Trophoblast cell (in vitro differentiated cells and primary cell): ENCODE measurements at places on chromosomes 16 and 17.

DNA sequence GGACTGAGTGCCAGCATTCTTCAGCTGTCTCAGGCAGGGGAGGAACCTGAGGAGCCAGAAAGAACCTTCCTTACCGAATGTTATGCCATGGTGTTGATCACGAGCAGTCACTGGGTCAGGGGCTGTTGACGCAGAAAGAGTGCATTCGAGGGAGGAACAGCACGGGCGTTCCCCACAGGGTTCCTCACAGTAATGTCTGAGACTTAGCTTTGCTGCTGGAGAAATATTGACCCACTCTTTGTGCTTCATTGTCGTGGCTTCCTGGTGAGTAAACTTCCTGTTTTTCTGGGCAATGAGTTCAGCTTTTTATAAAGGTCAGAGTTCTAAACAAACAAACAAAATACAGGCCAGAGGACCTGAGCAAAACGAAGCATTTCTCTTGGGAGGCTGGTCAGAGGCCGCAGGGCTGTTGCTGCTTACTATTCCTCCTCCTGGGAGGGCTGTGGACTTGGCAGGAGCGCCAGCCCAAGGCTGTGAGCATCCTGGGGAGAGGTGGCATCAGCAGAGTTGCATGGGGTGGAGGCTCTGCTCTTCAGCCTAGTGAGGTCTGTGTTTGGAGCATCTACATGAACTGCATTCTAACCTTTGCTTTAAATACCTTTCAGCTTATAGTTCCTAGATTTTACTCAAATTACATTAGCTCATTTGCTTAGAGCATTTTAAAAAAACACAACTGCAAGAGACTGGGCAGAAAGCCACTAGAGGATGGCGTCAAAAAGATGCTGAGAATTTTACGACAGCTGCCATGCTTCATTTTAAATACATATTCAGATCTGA lies 143.1 kb upstream of the CACNG5 start:
- no peak for DNase-seq
- no peaks in the 10 kb centered on the region for H3K27me3 ChIP-seq
- no peak overlapping the region for H3K27ac ChIP-seq
- H3K36me3 ChIP-seq: no peaks in the 10 kb centered on the region
- H3K4me1 ChIP-seq: peaks cover 2% of the 10 kb centered on the region
- H3K4me3 ChIP-seq: no peak overlapping the region

- no peaks in the 10 kb centered on the region for H3K36me3 ChIP-seq
- no peak overlapping the region for H3K27ac ChIP-seq
- no peak overlapping the region for H3K4me3 ChIP-seq
- no peak for DNase-seq
- H3K4me1 ChIP-seq: no peaks in the 10 kb centered on the region
Observed at GRCh38 chr16:80287674-80288073, 253.1 kb upstream of the DYNLRB2 start.

GRCh38 chr17:19773534-19773933 lies 25.4 kb upstream of the ALDH3A1 start:
- no peak for DNase-seq
- H3K4me3 ChIP-seq: no peak overlapping the region
- H3K36me3 ChIP-seq: peaks cover 9% of the 10 kb centered on the region
- no peaks in the 10 kb centered on the region for H3K4me1 ChIP-seq
- H3K27me3 ChIP-seq: no peaks in the 10 kb centered on the region

- peak; percentile 77 for DNase-seq
- no peaks in the 10 kb centered on the region for H3K27me3 ChIP-seq
- H3K36me3 ChIP-seq: no peaks in the 10 kb centered on the region
- no peak overlapping the region for H3K27ac ChIP-seq
Observed at GRCh38 chr17:30095507-30096244, 20.9 kb upstream of the NSRP1 start.

DNA sequence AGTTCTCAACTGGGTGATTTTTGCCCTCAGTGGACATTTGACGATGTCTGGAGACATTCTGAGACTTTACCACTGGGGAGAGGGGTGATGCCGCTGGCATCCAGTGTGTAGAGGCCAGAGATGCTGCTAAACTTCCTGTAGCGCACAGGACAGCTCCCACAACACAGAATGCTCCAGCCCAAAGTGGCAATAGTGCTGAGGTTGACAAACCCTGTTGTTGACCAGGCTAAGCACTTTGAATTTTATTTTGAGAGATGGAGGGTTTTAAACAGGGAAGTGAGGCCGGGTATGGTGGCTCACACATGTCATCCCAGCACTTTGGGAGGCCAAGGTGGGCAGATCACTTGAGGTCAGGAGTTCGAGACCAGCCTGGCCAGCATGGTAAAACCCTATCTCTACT lies 44.0 kb downstream of the SYT17 start:
- no peak overlapping the region for H3K27ac ChIP-seq
- H3K4me3 ChIP-seq: no peak overlapping the region
- no peaks in the 10 kb centered on the region for H3K36me3 ChIP-seq

DNA sequence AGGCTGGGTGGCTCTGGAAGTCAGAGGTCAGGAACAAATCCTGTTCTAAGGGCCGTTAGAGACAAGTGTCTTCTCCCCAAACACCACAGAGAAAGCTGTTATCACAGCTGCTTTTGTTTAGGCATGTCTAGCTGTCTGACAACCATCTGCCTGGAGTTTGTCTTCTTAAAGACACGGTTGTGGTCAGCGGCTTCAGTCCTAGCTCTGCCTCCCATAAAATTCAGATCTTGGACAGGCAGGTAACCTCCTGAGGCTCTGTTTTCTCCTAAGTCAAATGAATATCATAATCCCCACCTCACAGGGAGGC lies 2.3 kb upstream of the ITGA3 start:
- peaks cover 53% of the 10 kb centered on the region for H3K4me1 ChIP-seq
- peaks cover 2% of the 10 kb centered on the region for H3K36me3 ChIP-seq
- DNase-seq: peak; percentile 18
- peak overlapping the region; percentile 97 for H3K27ac ChIP-seq

DNA sequence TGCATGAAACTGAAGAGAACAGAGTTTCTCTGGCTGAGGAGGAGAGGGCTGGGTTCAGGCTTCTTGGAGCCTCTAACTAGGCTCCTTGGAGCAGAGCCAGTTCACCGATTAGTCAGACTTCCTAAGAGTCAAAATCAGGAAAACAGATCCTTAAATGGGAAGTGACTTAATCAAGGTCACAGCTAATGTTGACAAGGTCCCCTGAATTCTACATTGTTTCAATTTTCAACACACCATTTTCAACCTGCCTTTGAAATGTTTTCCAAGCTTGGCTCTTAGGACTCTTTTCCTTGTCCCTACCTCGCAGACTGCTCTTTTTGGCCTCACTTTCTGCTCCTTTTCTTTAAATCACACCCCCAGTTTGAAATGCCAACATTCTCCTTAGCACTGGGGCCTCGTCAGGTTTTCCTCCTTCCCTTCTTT lies 16.3 kb downstream of the MYL4 start:
- DNase-seq: no peak
- H3K4me1 ChIP-seq: peaks cover 5% of the 10 kb centered on the region
- no peaks in the 10 kb centered on the region for H3K27me3 ChIP-seq
- H3K4me3 ChIP-seq: no peak overlapping the region

GRCh38 chr17:81499601-81499970 lies 13.0 kb downstream of the ACTG1 start:
- peak overlapping the region; percentile 6 for H3K4me3 ChIP-seq
- no peak for DNase-seq
- no peaks in the 10 kb centered on the region for H3K27me3 ChIP-seq
- H3K36me3 ChIP-seq: no peaks in the 10 kb centered on the region

DNA sequence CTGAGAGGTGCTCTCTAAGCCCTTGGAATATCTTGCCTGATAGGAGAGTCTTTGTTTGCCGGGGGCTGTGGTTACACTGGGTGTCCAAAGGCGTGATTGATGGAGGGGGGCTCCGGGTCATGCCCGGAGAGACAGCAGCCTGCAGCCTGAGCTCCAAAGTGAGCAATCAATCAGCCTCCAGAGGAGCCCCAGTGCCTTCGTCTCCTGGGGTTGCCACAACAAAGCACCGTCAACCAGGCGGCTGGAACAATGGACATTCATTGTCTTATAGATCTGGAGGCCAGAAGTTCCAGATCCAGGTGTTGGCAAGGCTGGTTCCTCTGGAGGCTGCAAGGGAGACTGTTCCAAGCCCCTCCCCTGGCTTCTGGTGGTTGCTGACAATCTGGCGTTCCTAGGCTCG lies 24.0 kb upstream of the GINS2 start:
- no peak overlapping the region for H3K4me3 ChIP-seq
- no peaks in the 10 kb centered on the region for H3K4me1 ChIP-seq
- no peaks in the 10 kb centered on the region for H3K36me3 ChIP-seq
- DNase-seq: no peak
- H3K27me3 ChIP-seq: peaks cover 7% of the 10 kb centered on the region
- no peak overlapping the region for H3K27ac ChIP-seq

GRCh38 chr17:13962716-13963240 lies 106.5 kb upstream of the COX10 start:
- no peaks in the 10 kb centered on the region for H3K4me1 ChIP-seq
- no peak overlapping the region for H3K27ac ChIP-seq
- H3K4me3 ChIP-seq: no peak overlapping the region
- no peak for DNase-seq
- H3K36me3 ChIP-seq: no peaks in the 10 kb centered on the region

GRCh38 chr17:34670618-34671017 lies 91.2 kb downstream of the TMEM132E start:
- no peak overlapping the region for H3K27ac ChIP-seq
- no peak for DNase-seq
- H3K4me3 ChIP-seq: no peak overlapping the region
- no peaks in the 10 kb centered on the region for H3K27me3 ChIP-seq

DNA sequence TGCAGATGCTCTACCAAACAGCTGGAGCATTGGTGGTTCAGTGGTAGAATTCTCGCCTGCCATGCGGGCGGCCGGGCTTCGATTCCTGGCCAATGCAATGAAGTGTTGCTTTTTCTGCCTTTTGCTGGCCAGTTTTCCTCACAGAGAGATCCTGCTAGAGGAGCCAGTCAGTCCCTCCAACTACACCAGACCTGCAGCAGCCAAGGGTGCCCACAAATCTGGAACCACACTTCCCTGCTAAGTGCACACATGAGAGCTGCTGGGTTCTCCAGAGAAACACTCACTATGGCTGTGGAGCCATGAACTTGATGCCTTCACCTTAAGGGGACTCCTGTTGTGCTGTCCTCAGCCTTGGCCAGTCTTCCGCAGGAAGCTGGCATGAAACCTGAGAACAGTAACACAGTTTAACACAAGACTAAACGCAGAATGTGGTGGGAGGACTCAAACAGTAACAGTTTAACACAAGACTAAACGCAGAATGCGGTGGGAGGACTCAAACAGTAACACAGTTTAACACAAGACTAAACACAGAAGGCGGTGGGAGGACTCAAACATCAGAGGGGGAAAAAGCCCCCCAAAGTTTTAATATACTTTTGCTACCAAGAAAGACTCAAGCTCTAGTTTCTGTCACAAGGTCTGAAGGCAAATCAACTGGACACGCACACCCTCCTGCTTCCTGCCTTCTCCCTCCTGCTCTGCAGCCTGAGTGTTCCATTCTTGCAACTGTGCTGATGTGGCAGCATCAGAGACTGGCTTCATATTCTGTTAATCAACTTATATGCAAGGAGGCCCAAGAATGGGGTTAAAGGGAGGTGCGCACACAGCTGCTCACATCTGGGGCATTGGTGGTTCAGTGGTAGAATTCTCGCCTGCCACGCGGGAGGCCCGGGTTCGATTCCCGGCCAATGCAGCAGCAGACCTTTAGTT lies 12.0 kb downstream of the VAC14 start:
- no peaks in the 10 kb centered on the region for H3K27me3 ChIP-seq
- peaks cover 18% of the 10 kb centered on the region for H3K36me3 ChIP-seq
- H3K4me3 ChIP-seq: no peak overlapping the region

DNA sequence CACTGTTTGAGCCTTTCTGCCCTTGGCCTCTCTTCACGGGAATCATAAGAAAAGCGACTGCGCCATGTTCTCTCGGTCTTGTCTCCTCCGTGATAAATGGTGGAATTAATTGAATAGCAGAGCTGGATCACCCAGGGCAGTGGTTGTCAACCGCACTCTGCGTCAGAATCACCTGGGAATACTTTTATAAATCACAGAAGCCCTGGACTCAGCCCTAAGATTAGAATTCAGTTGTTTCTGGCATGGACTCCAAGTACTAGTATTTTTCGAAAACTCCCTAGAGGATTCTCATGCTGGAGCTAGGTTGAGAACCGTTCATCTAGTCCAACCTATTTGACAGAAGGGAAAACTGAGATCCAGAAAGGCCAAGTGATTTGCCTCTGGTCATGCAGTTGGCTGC lies 64.1 kb downstream of the SPACA3 start:
- H3K27me3 ChIP-seq: no peaks in the 10 kb centered on the region
- DNase-seq: no peak
- H3K4me3 ChIP-seq: no peak overlapping the region
- no peaks in the 10 kb centered on the region for H3K36me3 ChIP-seq
- H3K4me1 ChIP-seq: no peaks in the 10 kb centered on the region
- H3K27ac ChIP-seq: no peak overlapping the region

DNA sequence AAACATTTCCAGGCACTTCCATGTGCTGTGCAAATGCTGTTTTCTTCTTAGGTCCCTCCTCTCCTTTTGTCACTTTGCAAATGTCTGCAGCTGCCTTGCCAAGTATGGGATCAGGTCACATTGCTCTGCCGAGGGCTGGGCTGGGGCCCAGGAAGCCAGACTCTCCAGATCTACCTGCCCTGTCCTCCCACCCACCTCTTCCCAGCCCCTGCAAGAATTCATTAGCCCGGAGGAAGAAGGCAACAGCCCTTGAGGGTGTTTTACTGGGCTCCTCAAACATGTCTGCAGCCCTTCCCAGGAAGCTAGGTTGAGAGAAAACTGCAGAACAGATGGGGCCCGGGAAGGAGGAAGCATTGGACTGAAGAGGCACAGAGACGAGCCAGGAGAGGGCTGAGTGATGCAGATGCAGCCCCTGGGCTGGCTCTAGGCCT lies 47.1 kb downstream of the WSB1 start:
- DNase-seq: no peak
- H3K27me3 ChIP-seq: no peaks in the 10 kb centered on the region
- H3K4me1 ChIP-seq: peaks cover 20% of the 10 kb centered on the region
- H3K4me3 ChIP-seq: no peak overlapping the region
- no peaks in the 10 kb centered on the region for H3K36me3 ChIP-seq

- no peak overlapping the region for H3K27ac ChIP-seq
- H3K4me1 ChIP-seq: no peaks in the 10 kb centered on the region
- H3K36me3 ChIP-seq: no peaks in the 10 kb centered on the region
- H3K27me3 ChIP-seq: no peaks in the 10 kb centered on the region
Observed at GRCh38 chr16:22751104-22751667, 62.8 kb upstream of the HS3ST2 start.

GRCh38 chr17:83013779-83014117 lies 65.7 kb upstream of the METRNL start:
- H3K4me1 ChIP-seq: no peaks in the 10 kb centered on the region
- no peak overlapping the region for H3K4me3 ChIP-seq
- no peak overlapping the region for H3K27ac ChIP-seq
- DNase-seq: no peak
- H3K27me3 ChIP-seq: no peaks in the 10 kb centered on the region
- H3K36me3 ChIP-seq: no peaks in the 10 kb centered on the region
